ENCODE measurements at places on chromosomes 3 and 15.

- no peak for DNase-seq
Observed at GRCh38 chr3:79383402-79384012, 384.3 kb downstream of the ROBO1 start.

DNA sequence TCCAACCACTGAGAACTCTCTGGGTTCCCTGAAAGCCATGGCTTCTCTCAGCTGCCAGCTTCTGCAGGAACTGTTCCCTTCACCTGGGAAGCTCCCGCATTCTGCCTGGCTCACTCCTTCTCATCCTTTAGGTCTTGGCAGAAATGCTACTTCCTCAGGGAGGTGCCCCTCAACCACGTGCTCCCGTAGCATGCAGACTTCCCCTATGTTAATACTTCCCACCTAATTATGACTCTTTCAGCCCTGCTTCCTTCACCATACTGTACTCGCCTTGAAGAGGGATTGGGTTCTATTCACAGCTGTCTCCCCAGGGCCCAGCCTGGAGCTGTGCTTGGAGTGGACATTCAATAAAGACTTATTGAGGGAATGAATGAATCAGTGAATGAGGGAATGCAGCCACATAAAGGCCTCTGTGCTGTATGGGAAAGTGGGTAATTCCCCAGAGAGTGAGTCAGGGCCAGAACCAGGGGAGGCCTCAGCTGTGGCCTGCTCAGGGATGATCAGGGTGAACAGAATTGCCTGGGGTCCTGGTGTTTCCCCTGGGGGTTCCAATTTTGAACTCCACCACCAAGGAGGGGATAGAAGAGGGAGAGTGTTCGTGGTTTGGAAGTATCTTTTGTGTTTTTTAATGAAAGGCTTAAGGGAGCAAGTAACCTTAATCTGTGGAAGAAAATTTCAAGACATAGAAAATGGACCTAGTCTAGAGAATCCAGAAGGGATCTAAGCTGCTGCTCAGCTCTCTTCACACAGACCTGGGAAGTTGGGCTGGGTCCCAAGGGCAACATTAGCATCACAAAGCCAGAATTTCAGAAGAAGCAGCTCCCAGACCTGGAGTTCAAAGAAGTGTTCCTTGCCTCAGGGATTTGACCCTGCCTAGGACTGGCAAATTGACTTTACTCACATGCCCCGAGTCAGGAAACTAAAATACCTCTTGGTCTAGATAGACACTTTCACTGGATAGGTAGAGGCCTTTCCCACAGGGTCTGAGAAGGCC, 14.6 kb upstream of the FAM107A start:
- peak; percentile 12 for DNase-seq

- no peak for DNase-seq
Observed at GRCh38 chr3:193998123-193998448, 137.9 kb upstream of the HES1 start.

DNA sequence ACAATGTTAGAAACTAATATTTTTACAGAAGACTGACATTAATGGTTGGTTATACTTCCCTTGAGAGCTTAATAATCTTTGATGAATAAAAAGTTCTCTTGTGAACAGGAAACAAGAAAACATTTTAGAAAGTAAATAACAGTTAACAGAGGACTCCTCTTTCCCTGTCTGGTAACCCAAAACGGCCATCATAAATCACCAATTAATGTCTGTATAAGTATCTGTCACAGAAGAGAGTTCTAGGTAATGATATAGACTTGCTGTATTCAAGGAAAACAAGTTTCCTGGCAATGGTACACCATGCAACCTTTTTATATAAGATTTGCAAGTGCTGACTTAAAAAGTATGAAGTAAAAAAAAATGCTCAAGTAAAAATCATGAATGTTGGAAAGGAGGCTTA, 426.7 kb downstream of the SOX2 start:
- DNase-seq: no peak

DNA sequence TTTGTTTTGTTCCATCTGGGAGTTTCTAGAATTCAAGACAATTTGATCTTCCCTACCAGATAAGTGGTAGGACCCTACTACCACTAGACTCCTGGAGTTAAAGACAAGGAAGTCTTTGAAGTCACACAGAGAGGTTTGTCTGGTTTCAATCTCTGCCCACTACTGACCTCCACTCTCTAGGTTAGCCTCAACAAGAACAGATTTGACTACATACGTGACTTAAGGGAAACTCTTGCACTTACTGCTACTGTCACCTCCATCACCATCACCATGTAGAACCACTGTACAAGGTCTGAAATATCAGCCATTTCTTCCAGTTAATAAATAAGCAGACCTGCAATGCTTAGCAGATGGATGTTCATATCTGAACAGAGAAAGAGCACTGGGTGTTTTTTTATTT, 148.3 kb upstream of the ARHGEF26 start:
- no peak for DNase-seq

DNA sequence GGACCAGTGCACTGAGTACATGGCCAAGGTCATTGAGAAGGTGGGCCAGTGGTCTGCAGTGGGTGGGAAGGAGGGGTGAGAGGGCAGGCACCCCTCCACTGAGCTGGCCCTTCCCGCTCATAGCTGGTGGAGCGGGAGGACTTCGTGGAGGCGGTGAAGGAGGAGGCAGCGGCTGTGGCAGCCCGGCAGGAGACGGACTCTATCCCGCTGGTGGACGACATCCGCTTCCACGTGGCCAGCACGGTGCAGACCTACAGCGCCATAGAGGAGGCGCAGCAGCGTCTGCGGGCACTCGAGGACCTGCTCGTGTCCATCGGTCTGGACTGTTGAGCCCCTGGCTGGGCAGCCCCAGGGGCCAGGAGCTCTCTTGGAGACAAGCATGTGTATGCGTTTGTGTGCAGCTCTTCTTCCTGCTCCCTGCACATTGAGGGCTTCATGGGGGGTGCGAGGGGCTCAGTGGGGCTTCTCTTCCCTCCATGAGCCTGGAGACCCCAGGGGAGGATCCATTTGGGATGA, 7.5 kb downstream of the ABTB1 start:
- DNase-seq: no peak

- DNase-seq: no peak
Observed at GRCh38 chr15:27057904-27058645, 87.1 kb downstream of the GABRG3 start.

DNA sequence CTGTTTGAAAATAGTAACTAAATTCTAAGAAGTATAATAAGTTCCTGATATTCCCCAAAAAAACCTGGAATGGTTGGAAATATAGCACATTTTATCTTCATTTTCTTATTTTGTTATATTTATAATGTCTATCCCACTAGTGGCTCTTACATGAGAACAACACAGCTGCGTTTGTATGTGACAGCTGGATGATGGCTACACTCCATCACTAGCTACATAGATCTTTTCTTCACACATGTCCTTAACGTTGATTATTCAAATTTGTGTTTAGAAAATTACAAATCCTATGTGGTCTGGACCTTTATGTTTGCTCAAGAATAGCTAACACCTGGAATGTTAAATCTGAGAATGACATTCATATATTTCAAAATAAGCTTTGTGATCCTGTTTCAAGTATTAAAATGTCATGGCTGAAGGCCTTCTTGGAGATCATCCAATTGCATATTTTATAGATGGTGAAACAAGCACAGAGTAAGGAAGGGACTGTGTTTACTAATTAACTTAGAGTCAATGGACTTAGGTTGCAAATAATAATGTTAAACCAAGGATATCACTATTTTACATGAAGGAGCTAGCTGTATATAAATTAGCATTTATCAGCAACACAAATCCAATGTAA, 60.8 kb downstream of the ATP13A5 start:
- DNase-seq: no peak
